ENCODE measurements at places on chromosomes 4 and X. TPM values are rescaled to one million over a fixed set of nuclear protein-coding genes. Genes with fewer than 3 reads are reported as not detected.

The PDE5A gene
- total RNA-seq: 24.0 TPM

The SMIM43 gene
- 5.7 TPM for total RNA-seq

The CENPI gene
- 2.1 TPM for total RNA-seq

The MAGEE2 gene
- not detected for total RNA-seq

The ANXA10 gene
- not detected for total RNA-seq

The DDX53 gene
- not detected for total RNA-seq

The CD40LG gene
- total RNA-seq: 1.3 TPM

The HPGD gene
- total RNA-seq: 2.0 TPM

The FAM199X gene
- total RNA-seq: 34.9 TPM

The TMEM165 gene
- total RNA-seq: 286 TPM

The HSFX1 gene
- 2.1 TPM for total RNA-seq

The PALLD gene
- 214 TPM for total RNA-seq

The APLN gene
- 0.20 TPM for total RNA-seq

DNA sequence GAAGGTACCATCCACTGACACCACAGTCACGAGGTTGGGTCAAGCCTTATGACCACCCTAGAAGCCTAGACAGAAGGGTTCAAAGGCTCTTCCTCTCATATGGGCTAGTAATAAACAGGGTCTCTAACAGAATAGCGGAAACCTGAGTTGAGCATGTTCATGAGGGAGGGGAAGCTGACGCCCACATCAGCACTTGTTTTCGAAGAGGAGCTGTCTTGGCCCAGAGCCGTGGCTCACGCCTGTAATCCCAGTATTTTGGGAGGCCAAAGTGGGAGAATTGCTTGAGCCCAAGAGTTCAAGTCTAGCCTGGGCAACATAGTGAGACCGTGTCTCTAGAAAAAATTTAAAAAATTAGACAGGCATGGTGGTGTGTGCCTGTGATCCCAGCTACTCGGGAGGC lies 21.5 kb upstream of the TMSB4X start:
- no peak overlapping the region for H3K4me3 ChIP-seq
- DNase-seq: no peak
- H3K36me3 ChIP-seq: no peaks in the 10 kb centered on the region

DNA sequence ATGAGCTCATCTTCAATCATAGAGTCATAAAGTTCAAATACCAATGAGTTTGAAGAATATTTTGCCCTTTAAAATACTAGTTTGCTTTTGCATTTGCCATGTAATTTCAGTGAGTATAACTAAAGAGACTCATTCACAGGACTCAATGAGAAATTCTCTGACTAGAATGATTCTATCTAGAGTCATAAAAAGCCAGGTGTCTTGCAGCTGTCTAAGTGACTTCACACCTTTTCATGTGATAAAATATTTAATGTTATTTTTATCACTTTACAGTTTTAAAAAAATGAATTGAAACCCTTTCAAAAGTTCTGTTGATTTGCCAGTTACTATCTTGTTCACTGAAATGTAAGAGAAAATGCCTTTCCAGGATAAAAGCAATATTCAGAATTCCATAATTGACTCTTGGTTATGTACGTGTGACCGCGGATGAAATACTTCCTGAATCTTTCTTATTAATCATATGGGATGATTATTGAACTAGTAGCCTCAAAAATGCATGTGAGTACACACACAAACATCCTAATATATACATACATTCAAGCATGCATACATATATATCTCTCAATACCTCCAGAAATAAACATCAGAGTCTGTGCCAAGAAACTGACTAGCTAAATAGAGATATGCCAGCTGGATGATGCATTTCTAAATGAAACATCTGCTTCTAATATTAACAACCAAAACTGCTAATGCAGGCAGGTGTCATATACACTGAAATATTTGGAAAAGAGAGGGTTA lies 87.0 kb downstream of the GABRB1 start:
- no peaks in the 10 kb centered on the region for H3K27me3 ChIP-seq
- no peak overlapping the region for H3K27ac ChIP-seq
- H3K4me1 ChIP-seq: no peaks in the 10 kb centered on the region
- H3K4me3 ChIP-seq: no peak overlapping the region
- DNase-seq: no peak

GRCh38 chr4:139643042-139643895 lies 22.4 kb upstream of the MGST2 start:
- H3K4me3 ChIP-seq: no peak overlapping the region
- DNase-seq: no peak
- H3K27ac ChIP-seq: no peak overlapping the region
- H3K4me1 ChIP-seq: no peaks in the 10 kb centered on the region
- no peaks in the 10 kb centered on the region for H3K27me3 ChIP-seq
- no peaks in the 10 kb centered on the region for H3K36me3 ChIP-seq

GRCh38 chr4:37816006-37816405 lies 10.5 kb upstream of the PGM2 start:
- no peaks in the 10 kb centered on the region for H3K27me3 ChIP-seq
- no peaks in the 10 kb centered on the region for H3K36me3 ChIP-seq
- DNase-seq: no peak
- no peak overlapping the region for H3K4me3 ChIP-seq
- H3K27ac ChIP-seq: no peak overlapping the region

- H3K4me1 ChIP-seq: no peaks in the 10 kb centered on the region
- H3K36me3 ChIP-seq: peaks cover 61% of the 10 kb centered on the region
- no peak for DNase-seq
- no peaks in the 10 kb centered on the region for H3K27me3 ChIP-seq
Observed at GRCh38 chr4:122309988-122310626, 68.7 kb upstream of the ADAD1 start.

- no peak for DNase-seq
- H3K36me3 ChIP-seq: no peaks in the 10 kb centered on the region
- H3K27ac ChIP-seq: no peak overlapping the region
- no peaks in the 10 kb centered on the region for H3K4me1 ChIP-seq
Observed at GRCh38 chr4:47744253-47744652, 93.6 kb downstream of the CORIN start.

DNA sequence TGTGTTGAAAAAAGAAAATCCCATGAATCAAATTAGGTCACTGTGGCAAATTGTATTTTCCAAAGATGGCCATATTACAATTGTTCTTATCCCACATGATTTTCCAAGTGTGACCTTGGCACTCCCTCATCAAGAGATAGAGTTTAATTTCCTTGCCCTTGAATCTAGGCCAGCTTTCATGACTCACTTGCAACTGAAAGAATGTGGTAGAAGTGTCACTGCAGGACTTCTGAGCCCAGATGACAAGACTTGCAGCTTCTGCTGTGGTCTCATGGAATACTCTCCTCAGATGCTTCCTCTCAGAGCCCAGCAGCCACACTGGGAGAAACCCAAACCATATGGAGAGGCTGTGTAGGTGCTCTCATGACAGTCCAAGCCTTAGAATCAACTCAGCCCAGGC lies 139.0 kb downstream of the ADAMTS3 start:
- no peaks in the 10 kb centered on the region for H3K4me1 ChIP-seq
- no peak overlapping the region for H3K4me3 ChIP-seq
- H3K36me3 ChIP-seq: no peaks in the 10 kb centered on the region

DNA sequence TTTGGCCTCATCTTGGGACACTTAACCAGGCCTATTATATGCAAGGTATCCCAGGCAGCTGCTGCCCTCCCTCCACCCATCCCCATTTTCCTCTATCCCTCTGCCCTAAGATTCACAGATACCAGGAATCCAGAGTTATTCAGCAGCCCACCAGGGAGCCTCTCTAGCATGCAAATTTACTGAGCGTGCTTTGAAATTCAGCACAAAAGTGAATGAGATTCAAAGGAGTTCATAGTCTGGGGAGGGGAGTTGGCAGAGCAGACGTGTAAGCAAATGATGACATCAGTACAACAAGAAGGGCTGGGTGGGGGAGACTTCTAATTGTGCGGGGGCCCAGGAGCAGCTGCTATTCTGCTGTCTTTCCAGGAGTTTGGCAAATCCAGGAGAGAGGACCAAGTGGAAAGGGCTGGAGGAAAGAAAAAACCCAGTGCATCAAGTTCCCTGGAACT lies 1.7 kb upstream of the MTM1 start:
- no peak overlapping the region for H3K4me3 ChIP-seq
- no peak overlapping the region for H3K27ac ChIP-seq
- no peaks in the 10 kb centered on the region for H3K4me1 ChIP-seq
- no peaks in the 10 kb centered on the region for H3K36me3 ChIP-seq
- no peaks in the 10 kb centered on the region for H3K27me3 ChIP-seq

DNA sequence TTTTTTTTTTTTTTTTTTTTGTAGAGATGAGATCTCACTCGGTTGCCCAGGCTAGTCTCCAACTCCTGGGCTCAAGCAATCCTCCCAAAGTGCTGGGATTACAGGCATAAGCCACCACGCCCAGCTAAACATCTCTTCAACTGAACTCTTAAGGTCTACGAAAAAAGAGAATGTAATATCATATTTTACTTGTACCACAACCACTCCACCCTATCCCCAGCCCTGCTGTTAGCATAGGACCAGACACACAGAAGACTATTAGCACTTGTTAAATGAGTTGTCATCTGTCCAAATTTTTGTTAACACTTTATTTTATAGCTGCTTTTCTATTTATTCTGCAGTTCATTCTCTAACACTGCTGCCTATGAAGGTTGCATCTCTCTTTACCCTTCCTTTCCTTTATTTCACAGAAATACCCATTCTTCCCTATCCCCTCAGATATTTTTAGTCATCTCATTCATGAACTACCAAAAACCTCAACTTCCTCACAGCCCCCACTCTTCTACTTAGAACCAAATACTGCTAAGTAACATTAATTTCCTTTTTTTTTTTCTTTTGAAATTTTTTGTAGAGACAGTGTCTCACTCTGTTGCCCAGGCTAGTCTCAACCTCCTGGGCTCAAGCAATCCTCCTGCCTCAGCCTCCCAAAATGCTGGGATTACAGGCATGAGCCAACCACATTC lies 10.1 kb downstream of the SNX12 start:
- H3K27ac ChIP-seq: no peak overlapping the region
- H3K27me3 ChIP-seq: no peaks in the 10 kb centered on the region

DNA sequence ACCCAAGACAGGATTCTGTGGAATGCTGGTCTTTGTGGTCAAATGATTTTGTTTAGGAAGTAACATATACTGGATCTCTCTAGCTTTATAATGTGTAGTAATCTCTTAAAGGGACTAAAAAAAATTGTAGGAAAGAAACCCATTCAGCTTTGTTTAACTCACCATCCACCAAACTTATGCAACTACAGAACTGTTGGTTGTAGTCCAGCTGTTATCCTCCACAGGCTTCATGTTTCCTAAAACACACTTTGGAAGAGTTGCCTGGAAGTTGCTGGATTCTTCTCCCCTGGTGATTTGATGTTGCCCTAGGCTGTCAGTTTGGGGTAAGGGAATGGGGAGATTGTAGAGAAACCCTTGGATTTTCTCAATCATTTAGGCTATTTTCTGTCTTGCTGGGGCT lies 89.3 kb downstream of the RLIM start:
- H3K36me3 ChIP-seq: no peaks in the 10 kb centered on the region
- no peaks in the 10 kb centered on the region for H3K4me1 ChIP-seq
- no peaks in the 10 kb centered on the region for H3K27me3 ChIP-seq
- H3K4me3 ChIP-seq: no peak overlapping the region

DNA sequence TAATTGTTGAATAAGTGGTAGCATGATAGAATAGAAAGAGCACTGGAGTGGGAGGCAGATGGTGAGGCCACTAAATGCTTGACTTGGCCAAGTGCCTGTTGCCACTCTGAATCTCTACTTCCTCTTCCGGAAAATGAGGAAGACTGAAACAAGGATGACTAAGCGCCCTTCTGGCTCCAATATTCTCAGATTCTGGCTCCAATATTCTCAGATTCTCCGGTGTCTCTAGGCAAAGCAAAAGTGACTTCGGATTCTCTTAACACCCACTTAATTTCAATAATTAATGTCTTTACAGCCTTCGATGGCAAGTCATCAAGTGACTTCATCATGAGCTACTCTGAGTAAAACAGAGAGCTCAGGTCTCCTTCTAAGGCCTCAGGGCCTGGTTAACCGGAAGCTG lies 402.2 kb upstream of the FGF13 start:
- H3K27me3 ChIP-seq: no peaks in the 10 kb centered on the region
- H3K4me3 ChIP-seq: no peak overlapping the region
- H3K27ac ChIP-seq: no peak overlapping the region
- DNase-seq: no peak

DNA sequence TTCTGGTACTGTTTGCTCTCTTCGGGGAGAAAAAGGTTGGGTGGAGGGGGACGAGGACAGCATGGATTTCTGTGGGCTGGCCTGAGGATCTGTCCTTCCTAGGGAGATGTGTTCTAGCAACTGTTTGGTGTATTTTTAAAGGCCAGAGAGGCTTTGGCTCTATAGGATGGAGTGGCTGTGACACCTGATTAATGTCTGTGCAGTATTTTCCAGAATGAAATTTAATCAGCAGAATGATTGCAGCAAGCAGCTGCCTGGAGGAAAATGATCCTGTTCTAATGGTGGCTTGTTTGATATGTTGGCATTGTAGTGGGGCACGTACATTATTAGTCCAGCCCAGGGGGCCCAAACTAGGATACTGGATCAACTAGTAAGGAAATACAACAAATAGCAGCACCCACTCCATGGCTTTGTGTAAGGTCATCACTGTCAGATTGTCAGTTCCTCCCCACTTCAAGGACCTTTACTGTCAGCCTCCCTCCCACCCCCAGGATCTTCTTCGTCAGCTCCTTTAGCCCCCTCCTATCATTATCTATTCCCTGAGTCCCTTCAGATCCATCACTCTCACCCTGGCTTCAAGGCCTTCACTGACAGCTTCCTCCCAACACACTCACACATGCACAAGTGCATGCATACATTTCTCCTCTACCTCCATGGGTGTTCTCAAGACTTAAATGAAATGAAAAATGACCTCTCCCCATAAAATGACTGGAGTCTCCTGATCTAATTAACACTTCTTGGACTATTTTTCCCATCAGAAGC lies 10.4 kb upstream of the TMEM255A start:
- H3K4me3 ChIP-seq: no peak overlapping the region
- no peak for DNase-seq
- H3K36me3 ChIP-seq: no peaks in the 10 kb centered on the region
- no peak overlapping the region for H3K27ac ChIP-seq
- H3K27me3 ChIP-seq: no peaks in the 10 kb centered on the region
- no peaks in the 10 kb centered on the region for H3K4me1 ChIP-seq

- DNase-seq: no peak
- no peak overlapping the region for H3K4me3 ChIP-seq
- no peaks in the 10 kb centered on the region for H3K27me3 ChIP-seq
- no peak overlapping the region for H3K27ac ChIP-seq
- no peaks in the 10 kb centered on the region for H3K4me1 ChIP-seq
Observed at GRCh38 chr4:113541933-113542332, 219.6 kb downstream of the CAMK2D start.

- H3K36me3 ChIP-seq: no peaks in the 10 kb centered on the region
- no peak for DNase-seq
- H3K27me3 ChIP-seq: peaks cover 37% of the 10 kb centered on the region
- no peaks in the 10 kb centered on the region for H3K4me1 ChIP-seq
- no peak within 1 kb of the TSS for H3K27ac ChIP-seq
Observed at GRCh38 chr4:8592366-8593263, at the start of gene CPZ. CPZ (plus strand) TSS chr4:8592765; CDS start chr4:8592834, 69 bp downstream.

GRCh38 chr4:120843849-120844527 lies 78.5 kb downstream of the PRDM5 start:
- H3K27ac ChIP-seq: no peak overlapping the region
- H3K36me3 ChIP-seq: no peaks in the 10 kb centered on the region
- no peaks in the 10 kb centered on the region for H3K27me3 ChIP-seq
- H3K4me1 ChIP-seq: no peaks in the 10 kb centered on the region
- DNase-seq: no peak
- H3K4me3 ChIP-seq: no peak overlapping the region

All from tibial nerve (tissue), 4 donors.